ENCODE measurements at places on chromosomes 3 and 15. TPM values are rescaled to one million over a fixed set of nuclear protein-coding genes. Genes with fewer than 3 reads are reported as not detected.

- no peak overlapping the region for H3K4me3 ChIP-seq
- no peak overlapping the region for H3K27ac ChIP-seq
- no peak for DNase-seq
- no peaks in the 10 kb centered on the region for H3K27me3 ChIP-seq
- H3K4me1 ChIP-seq: no peaks in the 10 kb centered on the region
Observed at GRCh38 chr3:158696618-158697017, 24.2 kb upstream of the LXN start.

NXPE3 gene
- polyA plus RNA-seq: 4.3 TPM

- peaks cover 28% of the 10 kb centered on the region for H3K36me3 ChIP-seq
- peaks cover 10% of the 10 kb centered on the region for H3K4me1 ChIP-seq
- DNase-seq: peak; percentile 82
- H3K4me3 ChIP-seq: peak overlapping the region; percentile 26
- peak overlapping the region; percentile 71 for H3K27ac ChIP-seq
Observed at GRCh38 chr3:45665101-45665572, 24.1 kb upstream of the SACM1L start.

GRCh38 chr15:35725353-35725752 is 179.4 kb upstream of the DPH6 start:
- no peaks in the 10 kb centered on the region for H3K4me1 ChIP-seq
- H3K27me3 ChIP-seq: no peaks in the 10 kb centered on the region
- H3K4me3 ChIP-seq: no peak overlapping the region
- no peak overlapping the region for H3K27ac ChIP-seq
- H3K36me3 ChIP-seq: no peaks in the 10 kb centered on the region

TAGLN3 gene
- 20.2 TPM for polyA plus RNA-seq

DNA sequence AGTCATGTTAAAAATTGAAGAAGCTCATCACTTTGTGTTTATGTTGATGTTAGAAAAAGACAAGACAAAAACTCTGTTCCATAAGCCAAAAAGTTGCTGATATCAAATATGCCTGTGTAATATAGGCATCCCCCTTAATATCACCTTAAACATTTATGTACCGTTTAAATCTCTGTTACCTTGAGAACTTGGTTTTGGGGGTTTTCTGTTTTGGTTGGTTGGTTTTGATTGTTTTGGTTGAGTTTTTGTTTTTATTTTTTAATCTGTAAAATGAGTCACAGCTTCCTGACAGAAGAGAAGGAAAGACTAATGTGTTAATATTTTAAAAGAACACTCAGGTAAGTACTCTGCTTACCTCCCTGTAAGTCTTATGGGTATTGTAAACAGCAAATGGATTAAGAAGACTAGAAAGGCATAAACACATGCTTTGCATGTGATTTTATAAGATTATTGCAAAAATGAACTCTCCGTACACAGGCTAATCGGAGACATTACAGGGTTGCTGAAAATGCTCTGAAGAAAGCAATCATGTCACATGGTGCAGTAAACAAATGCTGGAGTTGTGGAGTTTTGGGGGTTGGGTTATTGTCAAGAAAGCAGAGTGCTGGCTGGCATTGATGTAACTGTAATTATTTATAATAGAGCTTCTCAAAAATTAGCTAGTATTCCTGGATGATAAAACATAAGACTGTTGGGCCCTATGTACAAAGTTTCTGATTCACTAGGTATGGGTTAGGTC is 69.5 kb upstream of the MBNL1 start:
- DNase-seq: no peak
- no peaks in the 10 kb centered on the region for H3K27me3 ChIP-seq

ACTRT3 gene
- 12.8 TPM for polyA plus RNA-seq

DNA sequence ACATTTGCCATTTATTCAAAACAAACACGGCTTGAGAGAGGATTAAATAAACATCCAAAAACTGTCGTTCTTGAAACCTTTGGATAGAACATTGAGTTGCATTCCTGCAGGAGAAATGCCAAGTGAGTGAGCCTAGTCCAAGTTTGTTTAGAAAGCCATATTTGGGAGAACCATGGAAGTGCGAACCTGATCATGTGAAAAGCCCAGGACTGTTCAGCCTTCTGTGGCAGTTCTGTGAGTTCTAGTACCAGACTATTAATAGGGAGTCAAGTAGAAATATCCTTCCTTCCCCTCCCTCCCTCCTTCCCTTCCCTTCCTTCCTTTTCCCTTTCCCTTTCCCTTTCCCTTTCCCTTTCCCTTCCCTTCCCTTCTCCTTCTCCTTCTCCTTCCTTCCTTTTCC is 470.4 kb downstream of the LPP start:
- H3K27ac ChIP-seq: no peak overlapping the region
- no peaks in the 10 kb centered on the region for H3K27me3 ChIP-seq
- H3K4me3 ChIP-seq: no peak overlapping the region
- H3K36me3 ChIP-seq: no peaks in the 10 kb centered on the region
- H3K4me1 ChIP-seq: no peaks in the 10 kb centered on the region

DNA sequence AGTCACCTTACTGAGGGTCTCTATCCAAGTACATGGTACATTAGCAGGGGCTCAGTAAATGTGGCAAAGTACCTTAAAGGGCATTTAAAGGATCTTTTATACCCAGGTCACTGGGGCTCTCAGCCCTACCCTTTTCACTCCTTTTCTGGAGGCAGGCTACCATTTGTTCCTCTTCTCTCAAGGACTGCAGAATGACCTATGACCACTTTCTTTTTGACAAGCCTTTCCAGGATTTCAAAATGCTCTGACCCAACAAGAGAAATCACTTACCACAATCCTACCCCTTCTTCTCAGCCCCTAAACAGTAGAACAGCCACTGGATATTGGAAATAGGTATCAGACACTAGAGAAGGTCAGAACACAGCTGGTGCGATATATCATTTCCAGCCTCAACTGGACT is 221.8 kb upstream of the TPRG1 start:
- no peaks in the 10 kb centered on the region for H3K36me3 ChIP-seq
- no peak for DNase-seq
- peaks cover 27% of the 10 kb centered on the region for H3K4me1 ChIP-seq
- H3K27me3 ChIP-seq: no peaks in the 10 kb centered on the region

DNA sequence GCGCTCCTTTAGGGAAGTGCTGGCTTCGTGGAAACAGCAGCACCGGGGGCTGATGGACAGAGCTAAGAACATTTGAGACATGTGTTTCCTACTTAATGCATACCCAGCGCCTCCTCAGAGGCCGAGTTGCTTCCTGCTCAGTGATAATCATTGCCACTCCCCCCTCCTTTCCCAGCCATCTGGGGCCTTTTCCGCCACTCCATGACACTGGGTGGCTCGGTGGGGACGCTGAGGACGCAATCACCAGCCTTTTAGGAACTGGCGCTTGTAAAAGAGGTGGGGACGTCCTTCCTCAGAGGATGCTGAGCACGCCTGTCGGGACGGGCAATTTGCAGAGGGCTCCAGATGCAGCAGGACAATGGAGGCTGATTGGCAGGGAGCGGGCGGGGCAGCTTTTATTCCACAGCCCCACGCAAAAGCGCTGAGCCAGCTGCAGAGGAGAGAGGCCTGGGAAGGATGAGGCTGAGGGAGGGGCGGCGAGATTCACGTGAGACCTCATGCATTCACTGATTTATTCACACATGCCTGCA is 22.2 kb upstream of the IQSEC1 start:
- DNase-seq: no peak
- no peaks in the 10 kb centered on the region for H3K4me1 ChIP-seq
- H3K36me3 ChIP-seq: no peaks in the 10 kb centered on the region
- no peak overlapping the region for H3K4me3 ChIP-seq

ZBTB47 gene
- polyA plus RNA-seq: 12.5 TPM

ZNF501 gene
- polyA plus RNA-seq: 6.1 TPM

OSBPL10 gene
- 12.4 TPM for polyA plus RNA-seq

DNA sequence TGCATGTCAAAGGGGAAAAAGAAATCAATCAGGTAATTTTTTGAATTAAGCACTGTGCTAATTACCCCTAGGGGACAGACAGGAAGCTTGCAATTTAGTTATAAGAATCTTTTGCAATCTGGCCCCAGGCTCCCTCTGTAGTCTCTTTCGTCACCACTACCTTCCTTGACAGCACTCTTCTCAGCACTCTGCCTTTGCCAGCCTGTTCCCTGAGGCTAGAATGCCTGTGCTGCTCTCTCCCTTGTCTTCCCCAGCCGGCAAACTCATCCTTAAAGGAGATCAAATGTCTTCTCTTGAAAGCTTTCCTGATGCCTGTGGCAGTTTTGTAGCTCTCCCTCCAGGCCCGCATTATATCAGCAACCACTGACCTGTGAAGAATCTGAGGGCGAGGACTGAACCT is 32.4 kb upstream of the PRTG start:
- DNase-seq: no peak
- H3K27me3 ChIP-seq: no peaks in the 10 kb centered on the region
- no peak overlapping the region for H3K4me3 ChIP-seq

LRRIQ4 gene
- polyA plus RNA-seq: 0.07 TPM

GRCh38 chr3:119812491-119813058 is 30.7 kb downstream of the NR1I2 start:
- H3K27ac ChIP-seq: no peak overlapping the region
- DNase-seq: no peak
- H3K4me3 ChIP-seq: no peak overlapping the region
- peaks cover 5% of the 10 kb centered on the region for H3K4me1 ChIP-seq

All from large intestine (tissue), 12 donors.